ENCODE measurements at places on chromosomes 16 and 17.

DNA sequence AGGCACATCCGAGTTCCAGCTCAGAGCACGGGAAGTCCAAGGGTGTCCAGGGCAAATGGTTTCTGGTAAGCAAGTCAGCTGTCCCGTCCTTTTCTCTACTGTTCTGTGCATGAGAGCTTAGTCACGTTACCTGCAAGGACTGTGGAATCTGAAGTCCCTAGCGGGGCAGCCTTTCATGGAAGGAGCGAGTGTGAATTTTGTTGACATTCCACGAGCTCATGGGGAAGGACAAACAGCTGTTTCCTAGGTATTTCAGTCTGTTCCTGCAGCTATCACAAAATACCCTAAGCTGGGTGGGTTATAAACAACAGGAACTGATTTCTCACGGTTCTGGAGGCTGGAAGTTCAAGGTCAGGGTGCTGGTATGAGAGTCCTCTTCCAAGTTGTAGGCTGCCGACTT lies 109.2 kb downstream of the SDR42E1 start:
- no peak for DNase-seq

DNA sequence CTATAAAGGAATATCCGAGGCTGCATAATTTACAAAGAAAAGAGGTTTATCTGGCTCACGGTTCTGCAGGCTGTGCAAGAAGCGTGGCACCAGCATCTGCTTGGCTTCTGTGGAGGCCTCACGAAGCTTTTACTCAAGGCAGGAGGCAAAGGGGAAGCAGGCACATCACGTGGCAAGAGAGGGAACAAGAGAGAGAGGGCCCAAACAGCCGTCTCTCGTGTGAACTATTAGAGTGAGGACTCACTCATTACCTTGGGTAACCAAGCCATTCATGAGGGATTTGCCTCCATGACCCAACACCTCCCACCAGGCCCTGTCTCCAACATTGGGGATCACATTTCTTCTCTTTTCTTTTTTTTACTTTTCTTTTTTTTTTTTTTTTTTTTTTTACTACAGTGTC lies 7.5 kb upstream of the ALKBH5 start:
- no peak for DNase-seq

DNA sequence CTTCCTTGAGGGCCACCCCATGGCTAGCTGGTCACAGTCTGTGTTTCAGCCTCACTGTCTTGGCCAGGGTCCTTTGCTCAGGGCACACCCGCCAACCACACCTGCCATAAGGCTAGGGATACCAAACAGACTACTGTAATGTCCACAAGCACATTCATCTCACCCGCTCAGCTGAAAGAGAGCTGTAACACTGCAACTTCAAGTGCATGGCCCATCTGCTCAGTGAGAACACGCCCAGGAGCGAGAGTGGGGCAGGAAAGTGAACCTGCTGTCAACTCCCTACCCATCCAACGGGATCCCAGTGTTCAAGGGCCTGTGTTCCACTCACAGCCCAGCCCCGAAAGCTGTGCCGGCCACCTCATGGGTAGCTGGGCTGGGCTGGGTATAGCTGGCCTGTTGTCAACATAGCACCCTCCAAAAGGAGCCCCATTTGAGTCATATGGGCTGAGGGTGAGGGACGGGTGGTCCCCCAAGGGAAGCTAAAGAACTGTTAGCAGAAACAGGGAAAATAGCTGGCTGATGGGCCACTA lies 55.7 kb downstream of the SCNN1B start:
- no peak for DNase-seq

- no peak for DNase-seq
Measured at GRCh38 chr16:11217651-11218603, 38.1 kb downstream of the SOCS1 start.

DNA sequence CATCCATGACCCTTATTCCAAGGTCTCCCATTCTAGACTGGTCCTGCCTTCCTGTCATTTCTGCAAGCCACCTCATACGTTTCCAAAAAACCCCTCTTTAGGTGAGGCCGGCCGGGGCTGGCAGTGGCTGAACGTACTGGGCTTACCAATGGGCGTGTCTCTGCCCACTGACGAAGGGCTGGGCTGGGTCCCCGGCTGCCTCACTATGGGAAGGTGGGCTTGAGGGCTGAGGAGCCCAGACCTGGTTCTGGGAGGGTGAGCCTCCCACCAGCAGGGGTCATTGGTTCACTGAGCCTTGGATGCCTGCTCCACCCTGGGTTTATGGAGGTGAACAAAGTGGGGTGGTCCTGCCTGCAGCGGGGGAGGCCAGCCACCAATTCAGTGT lies 19.9 kb downstream of the KDM8 start:
- DNase-seq, result no peak

- no peak for DNase-seq
Measured at GRCh38 chr16:84460406-84461028, 43.9 kb downstream of the MEAK7 start.

GRCh38 chr16:58002416-58002800 lies 1.2 kb downstream of the USB1 start:
- DNase-seq, result no peak

DNA sequence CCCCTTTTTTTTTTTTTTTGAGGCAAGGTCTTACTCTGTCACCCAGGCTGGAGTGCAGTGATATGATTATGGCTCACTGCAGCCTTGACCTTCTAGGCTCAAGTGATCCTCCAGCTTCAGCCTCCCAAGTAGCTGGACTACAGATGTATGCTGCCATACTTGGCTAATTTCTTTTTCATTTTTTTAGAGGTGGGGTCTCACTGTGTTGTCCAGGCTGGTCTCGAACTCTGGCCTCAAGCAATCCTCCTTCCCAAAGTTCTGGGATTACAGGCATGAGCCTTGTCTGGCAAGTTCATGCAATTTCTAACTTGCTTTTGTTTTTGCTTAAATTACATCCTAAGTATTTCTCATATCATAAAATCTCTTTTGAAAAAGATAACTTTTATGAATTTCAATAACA lies 33.8 kb upstream of the NFAT5 start:
- no peak for DNase-seq

GRCh38 chr16:19169082-19169639 lies 1.1 kb downstream of the SYT17 start:
- DNase-seq, result no peak

- peak; percentile 76 for DNase-seq
Measured at GRCh38 chr17:50026837-50027171, 29.1 kb upstream of the ITGA3 start.

GRCh38 chr16:58332997-58333700 lies 38.3 kb upstream of the PRSS54 start:
- DNase-seq, result no peak

DNA sequence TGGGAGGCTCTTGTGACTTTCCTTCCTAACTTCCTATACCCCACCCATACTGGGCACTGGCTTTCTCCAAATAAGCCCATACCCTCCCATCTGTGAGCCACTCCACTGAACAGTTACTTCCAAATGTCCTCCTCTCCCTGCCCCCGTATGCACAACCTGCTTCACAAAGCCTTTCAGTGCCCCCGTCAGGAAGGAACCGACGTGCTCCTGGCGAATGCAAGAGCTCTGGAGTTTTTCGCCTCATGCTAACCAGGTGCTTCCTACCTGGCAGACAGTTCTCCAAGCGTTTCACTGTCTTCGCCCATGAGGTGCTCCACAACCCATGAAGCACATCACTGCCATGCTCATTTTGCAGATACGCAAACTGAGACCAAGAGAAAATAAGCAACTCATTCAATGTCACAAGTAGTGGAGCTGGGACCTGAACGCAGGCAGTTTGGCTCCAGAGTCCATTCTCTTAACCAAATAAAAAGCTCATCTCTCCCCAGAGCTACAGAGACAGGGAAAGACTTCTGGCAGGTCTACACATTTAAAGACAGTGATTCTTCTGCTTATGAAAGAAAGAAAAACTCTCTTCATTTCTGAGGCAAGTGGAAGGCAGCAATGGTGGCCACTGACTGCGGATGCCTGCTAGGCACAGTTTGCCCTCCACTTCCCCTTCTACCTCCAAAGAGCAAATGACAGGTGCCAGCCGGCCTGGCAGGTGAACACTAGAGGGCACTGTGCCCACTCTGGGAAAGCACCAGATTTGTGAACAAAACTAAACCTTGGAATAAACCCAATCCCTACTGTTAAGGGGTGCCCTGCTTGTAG lies 23.8 kb downstream of the SPHK1 start:
- DNase-seq, result peak; percentile 36

- DNase-seq, result no peak
Measured at GRCh38 chr17:19508577-19508867, 25.1 kb upstream of the SLC47A1 start.

DNA sequence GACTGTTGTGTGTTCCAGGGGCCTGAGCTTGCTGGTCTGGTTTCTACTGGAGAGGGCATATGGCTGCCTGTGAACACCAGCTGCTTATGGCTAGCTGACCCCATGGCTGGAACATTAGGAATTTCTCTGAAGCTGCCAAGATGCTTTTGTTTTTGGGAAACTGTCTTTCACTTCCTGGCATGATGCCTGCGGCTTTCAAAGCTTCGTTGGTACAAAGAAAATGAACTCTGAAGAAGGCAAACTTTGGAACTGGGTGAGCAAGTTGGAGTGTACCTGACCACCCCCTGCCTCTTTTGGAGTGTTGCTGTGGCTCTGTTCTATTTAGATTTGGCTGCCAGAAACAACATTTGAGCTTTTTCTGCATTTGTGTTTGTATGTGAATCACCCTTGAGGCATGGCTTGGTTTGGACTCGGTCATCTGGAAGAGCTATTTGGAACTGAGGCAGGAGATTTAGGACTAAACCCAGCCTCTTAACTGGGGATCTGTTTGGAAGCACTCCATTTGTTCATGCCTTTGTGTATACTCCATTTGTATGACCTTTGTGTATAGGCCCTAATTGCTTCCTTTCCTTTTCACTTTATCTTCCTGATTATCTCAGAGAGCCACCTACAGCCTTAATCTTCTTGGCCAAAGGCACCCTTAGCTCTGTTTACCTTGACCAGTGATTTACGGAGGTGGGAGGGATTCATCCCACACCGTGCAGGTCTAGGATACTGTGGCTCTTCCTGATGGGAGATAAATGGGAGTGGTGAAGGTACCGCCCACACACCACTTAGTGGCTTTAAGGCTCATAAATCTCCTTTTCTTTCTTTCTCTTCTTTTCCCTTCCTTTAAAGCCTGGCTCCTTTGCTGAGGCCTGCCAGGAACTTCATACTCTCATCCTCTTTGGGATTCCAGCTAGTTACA lies 7.3 kb upstream of the CPHXL start:
- peak; percentile 37 for DNase-seq

DNA sequence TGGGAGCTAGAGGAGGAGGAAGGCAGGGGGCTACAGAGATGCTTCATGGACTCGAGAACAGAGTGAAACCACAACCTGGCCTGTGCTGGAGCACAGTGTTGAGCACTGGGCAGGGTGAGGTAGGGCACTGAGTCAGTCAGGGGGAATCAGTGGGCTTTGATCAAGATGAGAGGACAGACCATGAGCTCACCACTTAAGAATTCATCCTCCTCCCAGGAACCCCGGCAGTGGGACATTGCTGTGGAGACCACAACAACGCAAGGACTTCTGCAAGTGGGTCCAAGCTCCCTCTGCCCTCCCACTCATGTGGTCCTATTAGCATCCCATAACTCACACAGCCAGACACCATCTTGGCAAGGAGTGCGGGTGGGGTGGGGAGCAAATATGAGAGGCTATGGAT lies 1.7 kb upstream of the CES5A start:
- DNase-seq, result peak; percentile 47

GRCh38 chr16:66890799-66891198 lies 10.5 kb downstream of the PDP2 start:
- no peak for DNase-seq

DNA sequence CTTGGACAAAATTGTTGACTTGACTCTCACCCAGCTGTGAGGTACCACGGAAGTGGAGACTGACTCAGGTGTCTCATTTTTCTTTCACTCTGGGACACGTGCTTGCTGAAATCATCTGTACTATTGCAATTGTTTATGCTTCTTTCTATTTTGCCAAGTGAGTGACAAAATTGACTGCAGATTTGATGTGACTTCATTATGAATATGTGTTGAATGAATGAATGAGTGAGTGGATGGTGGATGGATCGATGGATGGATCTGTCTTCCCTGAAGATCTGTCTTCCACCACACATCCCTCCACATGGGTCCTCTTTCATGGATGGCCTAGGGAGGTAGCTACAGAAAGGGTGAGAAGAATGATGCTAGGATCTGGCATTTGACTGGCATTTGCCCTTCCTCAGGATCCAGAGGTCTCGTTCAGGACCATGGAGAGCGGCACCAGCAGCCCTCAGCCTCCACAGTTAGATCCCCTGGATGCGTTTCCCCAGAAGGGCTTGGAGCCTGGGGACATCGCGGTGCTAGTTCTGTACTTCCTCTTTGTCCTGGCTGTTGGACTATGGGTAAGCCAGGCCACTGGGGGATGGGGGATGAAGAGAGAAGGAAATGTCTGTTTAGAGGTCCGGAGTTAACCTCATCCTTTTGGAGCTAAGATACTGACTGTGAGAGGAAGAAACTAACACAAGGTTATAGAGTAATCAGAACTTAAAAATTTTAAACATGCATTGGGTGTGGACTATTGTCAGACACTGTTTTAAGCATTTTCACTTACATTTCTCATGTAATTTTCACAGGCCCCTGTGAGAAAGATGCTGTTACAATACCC lies 12.7 kb downstream of the SLC5A11 start:
- peak; percentile 55 for DNase-seq

All from fibroblast of skin of right quadriceps (primary cell).